Fibroblast of skin of scalp (primary cell): ENCODE measurements at places on chromosomes 6 and 20.

DNA sequence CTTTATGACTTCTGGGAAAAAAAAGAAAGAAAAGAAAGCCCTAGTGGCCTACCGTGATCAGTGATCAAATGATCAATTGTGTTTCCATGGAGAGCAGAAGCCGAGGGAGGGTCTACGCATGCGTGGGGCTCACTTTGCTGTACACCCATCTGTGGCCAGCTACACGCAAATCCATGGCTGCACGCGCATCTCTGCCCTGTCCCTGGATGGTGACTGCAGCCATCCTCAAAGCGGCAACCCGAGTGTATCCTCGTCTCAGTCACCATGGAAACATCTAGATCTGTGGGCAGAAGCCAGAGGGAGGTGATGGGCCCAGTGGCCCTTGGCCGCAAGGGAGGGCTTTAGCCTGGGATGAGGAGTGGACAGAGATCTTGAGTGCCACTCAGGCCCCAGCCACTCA lies 785 bp upstream of the ULBP3 start:
- DNase-seq: no peak

DNA sequence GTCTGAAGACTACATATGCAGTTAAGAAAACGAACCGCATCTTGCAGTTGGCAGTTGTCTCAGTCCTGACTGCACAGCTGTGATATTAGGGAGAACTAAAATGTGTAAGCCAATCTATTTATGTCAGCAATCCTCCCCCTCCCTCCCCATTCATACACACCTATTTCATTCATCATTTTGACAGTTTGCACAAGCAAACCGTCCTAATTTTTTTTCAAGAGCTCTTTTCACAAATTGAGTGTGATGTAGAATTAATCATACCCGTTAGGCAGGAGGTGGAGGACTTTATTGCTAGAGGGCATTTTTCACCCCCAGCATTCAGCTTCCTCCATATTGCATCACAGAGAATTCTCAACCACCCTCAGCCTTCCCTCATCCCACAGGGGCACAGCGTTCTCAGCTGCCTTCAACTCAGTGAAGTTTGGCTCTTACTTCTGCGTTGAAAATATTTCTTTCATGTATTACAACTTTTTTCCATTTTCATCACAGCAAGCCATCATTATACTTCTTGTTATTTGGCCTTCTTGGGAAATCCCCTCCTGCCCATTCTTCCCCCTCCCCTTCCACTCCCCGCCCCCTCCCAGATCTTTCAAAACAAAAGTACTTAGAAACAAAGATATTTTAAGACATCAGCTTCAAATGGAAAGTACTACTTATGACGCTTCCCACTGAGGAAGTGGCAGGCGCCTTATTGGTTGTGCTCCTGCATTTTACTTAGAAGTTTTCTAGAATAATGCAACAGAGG lies 37.5 kb downstream of the NOX3 start:
- peak; percentile 84 for DNase-seq

DNA sequence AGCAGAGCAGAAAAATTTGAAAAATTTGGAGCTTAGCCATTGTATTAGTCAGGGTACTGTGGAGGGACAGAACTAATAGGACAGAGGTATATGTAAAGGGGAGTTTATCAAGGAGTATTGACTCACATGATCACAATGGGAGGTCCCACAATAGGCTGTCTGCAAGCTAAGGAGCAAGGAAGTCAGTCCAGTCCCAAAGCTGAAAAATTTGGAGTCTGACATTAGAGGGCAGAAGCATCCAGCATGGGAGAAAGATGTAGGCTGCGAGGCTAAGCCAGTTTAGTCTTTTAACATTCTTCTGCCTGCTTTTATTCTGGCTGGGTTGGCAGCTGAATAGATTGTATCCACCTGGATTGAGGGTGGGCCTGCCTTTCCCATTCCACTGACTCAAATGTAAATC lies 82.0 kb downstream of the SMPDL3A start:
- DNase-seq: peak; percentile 18

GRCh38 chr6:13488896-13489237 lies 1.5 kb upstream of the GFOD1 start:
- no peak for DNase-seq

- DNase-seq: peak; percentile 18
Observed at GRCh38 chr6:159633196-159633595, 59.8 kb downstream of the SOD2 start.

DNA sequence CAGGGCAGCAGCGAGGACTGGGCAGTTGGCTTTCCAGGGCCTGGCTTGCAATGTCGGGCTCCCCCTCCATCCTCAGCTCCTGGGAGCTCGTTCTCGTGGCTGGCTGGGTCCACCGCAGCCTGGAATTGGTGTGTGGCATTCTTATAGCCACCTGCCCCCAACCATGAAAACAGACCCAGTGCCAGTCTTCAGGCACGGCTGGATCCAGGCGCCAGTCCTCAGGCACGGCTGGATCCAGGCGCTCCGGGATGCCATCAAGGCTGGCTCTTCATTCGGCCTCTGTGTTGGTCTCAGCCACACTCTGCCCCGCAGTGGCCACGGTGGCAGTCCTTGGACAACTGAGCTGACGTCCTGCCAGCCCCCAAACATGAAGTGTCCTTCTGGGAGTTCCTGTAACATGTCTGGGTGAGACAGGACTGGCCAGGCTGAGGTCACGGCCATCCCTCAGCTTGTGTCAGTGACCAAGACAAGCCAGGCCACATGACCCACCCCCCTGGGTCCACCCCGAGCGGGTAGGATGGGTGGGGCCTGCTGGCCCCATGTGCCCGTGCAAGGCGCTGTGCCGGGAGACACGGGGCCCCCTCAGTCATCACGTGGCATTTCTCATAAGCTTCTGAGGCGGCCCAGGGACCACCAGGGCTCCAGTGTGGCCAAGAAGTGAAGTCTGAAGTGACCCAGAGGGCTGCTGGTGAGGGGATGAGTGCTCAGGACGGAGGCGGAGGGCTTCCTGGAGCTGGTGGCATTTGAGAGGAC lies 99.0 kb downstream of the TAF4 start:
- no peak for DNase-seq

DNA sequence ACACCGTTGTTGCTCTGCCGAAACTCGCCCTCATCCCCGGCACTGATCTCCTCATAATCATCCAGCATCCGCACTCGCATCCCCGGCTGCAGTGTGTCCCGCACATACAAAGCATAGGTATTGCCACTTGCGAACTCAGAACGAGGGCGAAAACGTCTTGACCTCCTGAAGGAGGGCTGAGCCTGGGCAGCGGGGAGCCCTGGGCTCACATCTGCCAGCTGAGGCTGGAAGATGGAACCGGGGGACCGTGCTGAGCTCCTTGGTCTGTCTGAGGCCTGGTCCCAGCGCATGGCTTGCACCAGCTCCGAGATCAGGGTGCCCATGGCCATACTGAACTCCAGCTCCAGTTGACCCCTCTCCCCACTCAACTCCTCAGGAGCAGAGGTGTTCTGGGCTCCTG lies 2.7 kb downstream of the CUL7 start:
- DNase-seq: no peak

- no peak for DNase-seq
Observed at GRCh38 chr6:55584654-55585354, 5.8 kb upstream of the HMGCLL1 start.

DNA sequence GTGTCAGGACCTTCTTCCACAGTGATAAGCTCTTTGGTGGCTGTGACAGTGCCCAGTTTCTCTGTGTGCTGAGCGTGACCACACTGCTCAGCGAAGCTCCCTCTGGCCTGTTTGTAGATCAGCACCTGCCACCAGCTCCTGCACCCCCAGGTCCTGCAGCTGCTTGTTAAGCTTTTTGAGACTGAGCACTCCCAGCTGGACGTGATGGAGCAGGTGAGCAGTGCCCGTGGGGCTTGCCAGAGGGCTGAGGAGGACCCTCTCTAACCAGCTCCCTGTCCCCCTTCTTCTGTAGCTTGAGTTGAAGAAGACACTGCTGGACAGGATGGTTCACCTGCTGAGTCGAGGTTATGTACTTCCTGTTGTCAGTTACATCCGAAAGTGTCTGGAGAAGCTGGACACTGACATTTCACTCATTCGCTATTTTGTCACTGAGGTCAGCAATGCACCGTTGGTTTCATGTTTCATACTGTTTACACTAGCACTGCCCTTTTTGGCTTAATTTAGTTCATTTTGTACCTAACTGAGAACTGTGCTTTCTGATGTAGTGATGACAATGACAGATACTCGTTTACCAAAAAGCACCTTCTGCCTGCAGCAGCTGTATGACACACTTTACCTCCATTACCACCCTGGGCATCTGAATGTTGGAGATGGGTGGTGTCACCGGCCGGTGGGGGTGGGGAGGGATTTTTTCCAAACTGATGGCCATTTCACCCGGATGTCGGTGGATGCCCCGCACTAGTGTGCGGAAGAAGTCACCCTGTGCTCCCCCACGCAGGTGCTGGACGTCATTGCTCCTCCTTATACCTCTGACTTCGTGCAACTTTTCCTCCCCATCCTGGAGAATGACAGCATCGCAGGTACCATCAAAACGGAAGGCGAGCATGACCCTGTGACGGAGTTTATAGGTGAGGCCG lies 12.5 kb downstream of the NELFCD start:
- DNase-seq: no peak

DNA sequence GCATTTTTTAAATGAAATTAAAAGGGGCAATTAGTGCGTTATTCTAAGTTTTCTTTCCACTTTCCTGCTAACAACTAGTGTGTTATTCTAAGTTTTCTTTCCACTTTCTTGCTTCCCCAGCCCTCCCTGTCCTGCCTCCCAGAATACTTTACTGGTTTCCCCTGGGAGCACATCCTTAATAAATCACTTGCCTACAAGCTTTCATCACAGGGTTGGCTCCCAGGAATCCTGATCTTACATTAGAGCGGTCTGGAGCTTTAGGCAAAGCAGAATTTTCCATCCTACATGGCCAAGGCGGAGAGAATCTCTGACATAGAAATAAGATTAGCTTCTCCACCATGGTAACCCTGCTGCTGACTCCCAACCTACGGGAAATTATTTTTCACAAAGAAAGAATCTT lies 150.4 kb downstream of the BFSP1 start:
- DNase-seq: peak; percentile 50

- no peak for DNase-seq
Observed at GRCh38 chr20:815226-815625, 18.3 kb upstream of the FAM110A start.

- DNase-seq: no peak
Observed at GRCh38 chr6:65524232-65524631, 182.8 kb downstream of the EYS start.

- DNase-seq: no peak
Observed at GRCh38 chr6:149212892-149213801, 104.4 kb upstream of the TAB2 start.

DNA sequence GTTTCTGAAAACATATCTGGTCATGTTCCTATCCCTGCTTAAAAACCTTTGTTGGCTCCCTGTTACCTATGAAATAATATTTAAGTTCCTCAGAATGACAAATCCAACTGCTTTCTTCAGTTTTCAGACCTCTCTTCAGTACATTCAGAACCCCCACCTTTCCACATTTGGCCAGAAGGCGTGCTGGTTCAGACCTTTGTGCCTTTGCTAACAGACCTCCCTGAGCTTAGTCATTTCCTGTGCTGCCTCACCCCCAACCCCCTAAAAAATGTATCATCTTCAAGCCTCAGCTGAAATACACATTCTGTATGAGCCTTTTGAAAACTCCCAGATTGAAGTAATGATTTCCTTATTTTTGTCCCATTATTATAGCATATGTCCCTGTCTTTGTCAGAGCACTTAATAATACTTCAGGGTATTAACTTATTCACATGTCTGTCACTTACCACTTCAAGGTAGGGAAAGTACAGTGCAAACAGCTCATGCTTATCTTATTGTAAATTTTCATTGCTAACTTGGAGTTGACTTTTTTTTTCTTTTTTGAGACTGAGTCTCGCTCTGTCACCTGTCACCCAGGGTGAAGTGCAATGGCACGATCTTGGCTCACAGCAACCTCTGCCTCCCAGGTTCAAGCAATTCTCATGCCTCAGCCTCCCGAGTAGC lies 19.7 kb downstream of the FAM217A start:
- DNase-seq: peak; percentile 82

GRCh38 chr20:38579219-38579910 lies 1.6 kb upstream of the ADIG start:
- no peak for DNase-seq

DNA sequence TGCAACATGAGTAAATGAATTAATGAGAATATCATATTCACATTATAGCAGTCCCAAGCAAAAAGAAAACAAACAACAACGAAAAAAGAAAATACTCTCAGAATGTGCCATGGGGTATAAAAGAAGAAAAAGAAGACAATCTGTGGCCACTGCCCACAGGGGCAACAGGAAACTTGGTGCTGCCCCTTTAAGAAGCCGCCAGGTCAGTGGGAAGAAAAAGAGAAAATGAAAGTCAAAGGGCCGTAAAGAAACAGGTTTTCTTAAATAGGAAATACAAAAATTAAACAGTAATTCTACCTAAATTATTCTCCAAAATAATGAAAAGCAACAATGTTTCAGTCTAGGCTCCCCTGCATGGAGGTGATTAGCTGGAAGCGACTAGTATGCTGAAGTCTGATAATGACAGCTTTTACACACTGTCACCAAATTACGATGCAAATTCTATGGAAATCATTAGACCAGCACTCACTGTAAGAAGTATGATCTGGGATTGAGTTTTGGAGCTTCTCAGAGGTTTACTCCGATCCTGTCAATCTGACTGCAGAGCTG lies 23.6 kb downstream of the GMDS start:
- no peak for DNase-seq

- no peak for DNase-seq
Observed at GRCh38 chr6:133130863-133131262, 110.3 kb upstream of the EYA4 start.

DNA sequence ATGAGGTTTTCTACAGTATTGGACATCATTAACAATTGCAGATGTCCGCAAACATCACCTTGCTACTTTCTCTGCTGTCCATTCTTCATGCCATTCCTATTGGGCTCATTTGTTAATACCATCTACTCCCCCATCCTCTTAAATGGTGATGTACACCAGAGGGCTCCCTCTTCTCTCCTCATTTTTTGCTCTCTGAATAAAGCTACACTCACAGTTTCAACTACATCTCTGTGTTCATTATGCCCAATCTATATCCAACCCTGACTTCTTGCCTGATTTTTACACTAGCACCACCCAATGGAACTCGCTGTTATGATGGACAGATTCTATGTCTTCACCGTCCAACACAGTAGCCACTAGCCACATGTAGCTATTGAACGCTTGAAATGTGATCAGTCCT lies 288.1 kb upstream of the ID4 start:
- DNase-seq: peak; percentile 19

DNA sequence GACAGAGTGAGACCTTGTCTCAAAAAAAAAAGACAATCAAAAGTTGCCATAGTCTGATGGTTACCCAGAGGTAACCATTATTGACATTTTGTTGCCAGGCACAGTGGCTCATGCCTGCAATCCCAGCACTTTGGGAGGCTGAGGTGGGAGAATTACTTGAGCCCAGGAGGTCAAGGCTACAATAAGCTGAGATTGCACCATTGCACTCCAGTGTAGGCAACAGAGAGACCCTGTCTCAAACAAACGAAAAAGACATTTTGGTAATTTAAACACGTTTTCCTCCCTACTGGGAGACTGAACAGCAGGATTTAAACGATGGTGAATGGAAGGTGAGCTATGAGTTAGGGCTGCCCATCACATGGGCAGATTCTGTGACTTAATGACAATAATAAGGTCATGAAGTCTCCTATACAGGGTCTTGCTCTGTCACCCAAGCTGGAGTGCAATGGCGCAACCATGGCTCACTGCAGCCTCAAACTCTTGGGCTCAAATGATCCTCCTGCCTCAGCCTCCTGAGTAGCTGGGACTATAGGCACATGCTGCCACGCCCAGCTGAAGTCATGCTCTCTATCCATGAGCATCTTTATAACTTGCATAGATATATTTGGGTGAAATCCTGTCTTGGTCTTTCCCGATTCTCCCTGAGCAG lies 4.2 kb upstream of the ASXL1 start:
- no peak for DNase-seq
